Stimulated activated CD4-positive, alpha-beta T cell treated with anti-CD3 and anti-CD28 coated beads, Interleukin-12 subunit alpha, Interleukin-12 subunit beta, amount 100 ng/mL, for 48 hours (primary cell): ENCODE measurements at places on chromosomes 1 and 21.

DNA sequence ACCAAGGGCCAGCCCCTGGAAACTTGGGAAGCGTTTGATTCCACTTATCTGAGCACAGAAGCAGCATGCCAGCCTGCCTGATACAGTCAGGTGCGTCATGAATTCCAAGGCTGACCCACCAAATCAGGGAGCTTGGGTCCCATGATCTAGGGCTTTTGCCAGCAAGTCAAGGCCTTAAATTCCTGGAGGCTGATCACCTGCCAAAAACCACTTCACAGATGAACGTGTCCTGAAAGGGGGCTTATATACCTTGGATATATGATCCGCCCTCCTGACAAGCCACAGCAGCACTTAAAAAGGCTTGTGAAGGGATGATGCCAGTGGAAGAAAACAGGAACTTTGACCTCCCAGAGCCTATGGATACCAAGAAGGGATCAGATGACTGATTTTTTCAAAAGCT, 24.0 kb upstream of the CLIC6 start:
- no peak for DNase-seq

GRCh38 chr1:246856371-246856770, 75.4 kb downstream of the AHCTF1 start:
- DNase-seq, result no peak

DNA sequence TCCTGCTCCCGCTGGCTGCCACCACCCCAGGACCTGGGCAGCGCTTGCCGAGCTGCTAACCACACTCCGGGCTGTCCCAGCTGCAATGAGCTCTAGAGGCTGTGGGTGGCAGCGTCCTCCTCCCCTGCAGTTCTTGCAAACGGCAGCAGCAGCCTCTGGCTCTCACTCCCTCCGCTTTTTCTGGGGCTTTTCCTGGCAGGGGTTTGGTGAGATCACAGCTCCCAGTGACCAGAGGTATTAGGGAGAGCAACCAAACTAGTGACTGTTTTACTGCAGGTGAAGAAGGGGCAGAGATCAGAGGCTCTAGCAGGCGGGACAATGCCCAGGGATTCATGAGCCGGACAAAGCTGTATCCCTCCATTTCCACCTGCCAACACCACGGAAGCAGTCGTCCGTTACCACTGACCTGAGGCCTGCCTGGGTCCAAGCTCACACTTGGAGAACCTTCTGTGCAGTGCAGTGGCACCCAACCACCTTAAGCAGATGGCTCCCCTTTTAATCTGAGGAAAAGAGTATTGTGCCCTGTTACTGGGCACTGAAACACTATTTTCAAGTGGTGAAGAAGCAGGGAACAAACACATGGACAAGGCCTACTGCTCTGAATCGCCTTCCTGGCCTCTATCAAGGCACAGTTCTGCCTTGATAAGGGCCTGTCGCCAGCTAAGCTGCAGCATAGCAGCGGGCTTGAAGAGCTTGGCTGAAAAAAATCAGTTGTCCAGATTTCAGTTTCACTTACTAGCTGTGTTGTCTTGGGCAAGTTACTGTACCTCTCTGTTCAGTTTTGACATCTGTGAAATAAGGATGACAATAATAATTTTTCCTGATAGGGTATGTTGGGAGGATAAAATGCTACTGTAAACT, at the start of gene F5:
Gene F5 (minus strand): TSS at position 87 of the 861 bp plus-strand sequence. CDS start 95 bp downstream, outside the sequence.
- peak; percentile 67 for DNase-seq

DNA sequence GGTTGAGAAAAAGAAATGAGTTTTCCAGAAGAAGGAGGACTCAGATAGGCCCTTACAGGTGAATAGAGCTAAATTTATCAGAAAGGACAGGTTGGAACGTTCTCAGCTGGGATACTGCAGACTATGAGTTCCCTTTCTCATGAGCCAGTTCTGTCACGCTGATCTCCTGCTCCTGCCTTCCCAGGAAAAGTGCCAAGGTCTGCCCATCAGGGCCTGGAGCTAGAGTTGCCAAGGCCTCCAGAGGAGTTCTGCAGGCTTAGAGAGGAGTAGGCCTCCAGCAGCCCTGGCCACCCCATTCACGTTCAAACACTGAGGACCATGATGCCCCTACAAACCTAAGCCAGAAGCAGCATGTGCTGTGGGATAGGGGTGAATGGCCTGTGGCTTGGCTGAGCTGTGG, 126.8 kb upstream of the TNR start:
- no peak for DNase-seq

- DNase-seq, result no peak
These were observed 74.3 kb downstream of the RPS6KA1 start for GRCh38 chr1:26603856-26604255.
